Foreskin keratinocyte (primary cell): ENCODE measurements at places on chromosomes 4 and X.

DNA sequence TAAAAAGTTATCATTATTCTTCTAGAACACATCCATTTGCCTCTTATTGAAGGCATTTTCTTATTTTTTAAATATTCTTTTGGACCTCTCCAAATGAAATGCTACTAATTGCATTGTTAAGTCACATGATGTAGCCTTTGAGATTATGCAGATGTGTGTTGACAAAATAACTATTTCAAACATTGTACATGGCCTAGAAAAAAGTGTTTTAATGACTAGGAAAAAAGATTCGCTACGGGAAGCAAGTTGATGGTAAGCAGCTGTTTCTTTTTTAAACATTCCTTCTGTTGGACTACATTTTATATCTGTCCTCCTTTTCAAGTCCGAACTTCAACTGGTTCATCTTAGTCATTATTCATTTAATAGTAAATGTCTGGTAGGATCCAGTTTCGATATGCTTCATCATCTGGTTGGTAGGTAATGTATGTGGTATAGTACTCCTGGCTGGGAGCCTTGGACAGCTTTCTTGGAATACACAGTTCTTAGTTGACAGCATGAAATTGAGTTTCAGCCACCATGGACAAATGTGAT is 34.3 kb upstream of the GUCY1A1 start:
- DNase-seq = no peak

DNA sequence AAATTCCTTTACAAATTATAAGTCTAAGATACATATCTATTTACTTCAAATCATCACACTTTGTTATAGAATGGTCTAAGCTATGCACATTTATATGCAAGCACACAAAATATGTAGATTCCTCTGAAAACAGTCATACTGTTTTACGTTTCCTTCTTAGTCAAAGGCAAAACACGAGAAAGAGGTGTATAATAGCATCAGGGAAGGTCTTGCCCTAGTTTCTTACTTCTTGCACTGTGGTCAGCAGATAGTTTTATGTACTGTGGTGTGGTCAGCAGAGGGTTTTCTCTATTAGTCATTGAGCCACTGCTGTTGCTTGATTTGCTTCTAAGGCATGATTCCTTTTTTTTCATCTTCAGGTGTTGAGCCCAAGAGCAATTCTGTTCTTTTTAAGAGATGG is 117.7 kb downstream of the ADAM29 start:
- no peak for DNase-seq

DNA sequence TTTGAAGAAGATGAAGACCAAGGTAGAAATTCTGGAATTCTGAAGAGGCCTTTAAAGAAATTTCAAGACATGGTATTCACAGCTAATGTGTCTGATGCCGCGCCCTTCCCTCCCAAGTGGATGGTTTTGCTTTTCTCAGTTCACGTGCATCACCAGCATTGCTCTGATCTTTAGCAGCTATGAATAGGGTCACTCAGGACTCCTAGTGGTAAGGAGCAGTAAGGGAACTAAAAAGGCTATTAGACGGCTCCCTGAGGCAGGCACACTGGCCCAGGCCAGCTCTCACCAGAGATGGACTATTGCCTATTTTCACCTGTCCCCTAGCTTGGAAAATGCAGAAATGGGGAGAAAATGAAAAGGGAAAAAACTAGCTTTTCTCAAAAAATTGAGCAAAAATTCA is 447.5 kb upstream of the RASGEF1B start:
- DNase-seq = no peak

GRCh38 chr4:161767116-161767515 is 396.7 kb downstream of the FSTL5 start:
- DNase-seq = peak; percentile 84

- no peak for DNase-seq
These were observed 151.4 kb upstream of the USP9X start for GRCh38 chrX:40933706-40934425.

- DNase-seq = no peak
These were observed 342.8 kb upstream of the F9 start for GRCh38 chrX:139187738-139188137.

DNA sequence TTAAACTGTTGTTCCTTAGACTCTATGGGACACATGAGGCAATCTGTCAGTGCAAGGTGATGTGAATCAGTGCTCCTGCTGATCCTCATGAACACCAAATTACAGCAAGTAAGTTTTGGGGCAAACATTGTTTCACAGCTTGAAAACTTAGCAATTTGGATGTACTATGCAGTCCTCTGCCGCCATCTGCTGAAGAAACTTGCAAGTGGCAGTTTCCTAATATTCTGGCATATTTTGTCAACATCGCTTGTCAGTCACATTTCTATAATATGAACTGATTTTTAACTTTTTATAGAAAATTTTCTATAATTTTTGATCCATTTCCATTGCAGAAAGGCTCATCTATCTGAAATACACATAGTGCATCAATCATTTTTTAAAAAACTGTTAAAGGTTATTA is 56.3 kb downstream of the ZAR1 start:
- DNase-seq = no peak

GRCh38 chr4:54391104-54391503 is 162.0 kb downstream of the PDGFRA start:
- DNase-seq = no peak

DNA sequence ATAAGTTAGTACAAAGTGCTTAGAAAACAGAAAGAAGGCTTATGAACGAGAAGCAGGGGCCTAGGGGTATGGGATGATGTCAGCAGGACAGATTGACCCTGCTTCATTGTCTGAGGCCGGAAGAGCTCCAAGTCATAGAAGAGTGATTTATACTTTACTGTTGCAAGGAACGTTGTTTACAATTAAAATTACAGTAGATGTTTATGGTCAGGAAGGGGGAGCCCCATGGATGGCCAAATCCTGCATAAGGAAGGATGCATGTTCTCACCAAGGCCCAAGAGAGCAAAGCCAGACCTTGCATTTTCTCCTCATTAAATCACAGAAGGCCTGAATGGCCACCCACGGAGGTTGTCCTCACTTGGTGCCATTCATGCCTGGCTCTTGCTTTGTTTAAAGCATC is 115.3 kb downstream of the LDB2 start:
- no peak for DNase-seq

GRCh38 chr4:25799522-25799921 is 63.3 kb downstream of the SEL1L3 start:
- no peak for DNase-seq

DNA sequence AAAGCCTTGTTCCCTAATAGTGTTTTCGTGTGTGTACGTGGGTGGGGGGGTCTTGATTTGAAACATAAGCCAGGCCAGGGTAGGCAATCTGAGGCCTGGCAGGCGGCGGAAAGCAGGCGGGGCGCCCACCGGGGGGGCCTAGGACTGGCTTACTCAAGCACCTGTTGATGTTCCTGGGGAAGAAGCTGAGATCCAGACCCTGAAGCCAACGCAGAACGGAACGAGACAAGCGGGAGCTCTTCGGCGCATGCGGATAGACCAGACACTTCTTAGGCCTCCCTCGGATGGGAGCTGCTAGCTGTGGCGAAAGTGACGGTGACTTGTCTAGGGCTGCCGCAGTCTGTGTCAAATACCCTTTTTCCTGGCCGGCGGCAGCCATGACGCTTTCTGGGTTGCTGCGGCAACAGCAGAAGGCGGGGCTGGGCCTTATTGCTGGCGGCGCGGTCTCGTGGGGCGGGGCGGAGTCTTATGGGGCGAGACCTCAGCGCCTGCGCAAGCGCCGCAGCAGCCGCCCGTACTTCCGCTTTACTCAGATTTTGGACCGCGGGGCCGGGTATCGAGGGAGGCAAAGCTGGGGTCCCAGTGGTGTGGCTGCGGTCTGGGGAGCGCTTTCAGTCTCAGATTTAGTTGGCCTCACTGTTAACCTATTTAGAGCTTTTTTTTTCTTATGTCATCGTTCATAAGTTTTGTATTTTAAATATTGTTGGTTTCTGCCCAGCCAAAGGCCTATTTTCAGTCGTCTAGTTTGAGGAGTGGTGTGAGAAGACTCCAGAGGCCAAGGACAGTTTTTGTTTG is at the start of gene SPATA4:
Gene SPATA4 (minus strand): TSS at position 402 of the 795 bp plus-strand sequence. CDS start 23 bp downstream, at position 379.
- peak; percentile 81 for DNase-seq

- DNase-seq = peak; percentile 29
These were observed 505.1 kb downstream of the PPARGC1A start for GRCh38 chr4:23384741-23385140.

- DNase-seq = no peak
These were observed 6.0 kb downstream of the RASGEF1B start for GRCh38 chr4:81465406-81466340.

DNA sequence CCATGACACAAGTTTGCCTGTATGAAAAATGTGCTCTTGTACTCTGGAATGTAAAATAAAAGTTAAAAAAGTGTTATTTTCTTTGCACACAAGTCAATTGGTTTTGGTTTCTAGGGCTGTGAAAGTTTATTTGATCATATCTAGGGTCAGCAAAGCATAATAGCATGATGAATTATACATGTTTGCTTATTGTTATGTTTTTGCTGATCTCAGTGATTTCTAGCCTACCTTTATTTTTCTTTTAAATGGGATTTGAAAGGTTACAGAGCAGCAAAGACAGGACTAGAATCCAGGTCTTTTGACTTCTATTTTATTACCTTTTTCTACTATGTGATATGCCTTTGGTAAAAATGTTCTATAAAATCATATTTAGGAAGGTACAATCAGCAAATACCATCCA is 481.0 kb downstream of the PRR32 start:
- DNase-seq = no peak

- no peak for DNase-seq
These were observed 1028.1 kb downstream of the C4orf33 start for GRCh38 chr4:130124066-130124465.

DNA sequence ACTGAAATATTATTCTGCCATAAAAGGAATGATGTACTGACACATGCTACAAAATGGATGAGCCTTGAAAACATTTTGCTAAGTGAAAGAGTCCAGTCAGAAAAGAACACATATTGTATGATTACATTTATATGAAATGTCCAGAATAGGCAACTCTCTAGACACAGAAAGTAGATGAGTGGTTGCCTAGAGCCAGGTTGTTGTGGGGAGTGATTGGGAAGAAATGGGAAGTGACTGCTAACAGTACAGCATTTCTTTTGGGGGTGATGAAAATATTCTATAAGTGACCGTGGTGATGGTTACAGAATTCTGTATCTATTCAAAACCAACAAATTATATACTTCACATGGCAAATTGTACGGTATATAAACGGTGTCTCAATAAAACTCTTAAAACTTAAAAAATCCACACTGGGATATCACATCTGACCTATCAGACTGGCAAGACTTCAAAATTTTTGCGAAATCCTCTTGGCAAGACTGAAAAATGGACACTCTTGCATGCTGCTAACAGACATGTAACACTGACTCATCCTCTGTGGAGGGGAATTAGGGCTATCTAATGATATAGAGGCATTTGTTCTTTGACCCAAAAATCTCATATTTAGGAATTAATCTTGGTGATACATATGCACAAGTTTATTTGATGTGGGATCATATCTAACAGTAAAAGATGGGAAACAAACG is 71.8 kb downstream of the FAM13A start:
- peak; percentile 6 for DNase-seq

DNA sequence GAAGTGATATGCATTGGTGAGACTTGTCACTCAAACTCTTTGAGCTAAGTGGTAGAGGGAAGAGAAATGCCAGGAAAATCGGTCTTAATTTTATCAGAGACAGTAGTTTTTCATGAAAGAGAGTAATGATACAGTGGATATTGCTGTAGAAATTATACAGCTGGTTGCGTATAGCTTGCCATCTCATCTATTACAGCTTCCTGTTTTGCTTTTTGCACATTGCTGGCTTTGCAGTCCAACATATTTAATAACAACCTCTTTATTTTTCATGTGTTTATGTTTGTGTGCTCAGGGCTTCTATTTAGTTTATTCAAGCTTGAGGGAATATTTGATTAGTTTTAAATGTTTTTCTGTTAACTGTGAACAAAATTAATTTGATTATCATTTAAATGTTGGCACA is 11.5 kb downstream of the SMAD1 start:
- DNase-seq = no peak

- no peak for DNase-seq
These were observed 30.3 kb downstream of the AMMECR1 start for GRCh38 chrX:110287605-110288004.

- no peak for DNase-seq
These were observed 83.1 kb downstream of the CC2D2A start for GRCh38 chr4:15552557-15553362.

- no peak for DNase-seq
These were observed 311.3 kb upstream of the HS3ST1 start for GRCh38 chr4:11739992-11740391.

GRCh38 chr4:94678896-94679295 is 78.9 kb upstream of the BMPR1B start:
- peak; percentile 65 for DNase-seq

GRCh38 chrX:2242326-2242725 is 258.4 kb downstream of the DHRSX start:
- no peak for DNase-seq

- no peak for DNase-seq
These were observed 75.5 kb downstream of the MOSPD2 start for GRCh38 chrX:14948691-14949090.

- DNase-seq = no peak
These were observed 1.7 kb upstream of the NDP start for GRCh38 chrX:43974741-43975465.

- DNase-seq = no peak
These were observed 766.6 kb downstream of the FAT4 start for GRCh38 chr4:126081336-126081735.

DNA sequence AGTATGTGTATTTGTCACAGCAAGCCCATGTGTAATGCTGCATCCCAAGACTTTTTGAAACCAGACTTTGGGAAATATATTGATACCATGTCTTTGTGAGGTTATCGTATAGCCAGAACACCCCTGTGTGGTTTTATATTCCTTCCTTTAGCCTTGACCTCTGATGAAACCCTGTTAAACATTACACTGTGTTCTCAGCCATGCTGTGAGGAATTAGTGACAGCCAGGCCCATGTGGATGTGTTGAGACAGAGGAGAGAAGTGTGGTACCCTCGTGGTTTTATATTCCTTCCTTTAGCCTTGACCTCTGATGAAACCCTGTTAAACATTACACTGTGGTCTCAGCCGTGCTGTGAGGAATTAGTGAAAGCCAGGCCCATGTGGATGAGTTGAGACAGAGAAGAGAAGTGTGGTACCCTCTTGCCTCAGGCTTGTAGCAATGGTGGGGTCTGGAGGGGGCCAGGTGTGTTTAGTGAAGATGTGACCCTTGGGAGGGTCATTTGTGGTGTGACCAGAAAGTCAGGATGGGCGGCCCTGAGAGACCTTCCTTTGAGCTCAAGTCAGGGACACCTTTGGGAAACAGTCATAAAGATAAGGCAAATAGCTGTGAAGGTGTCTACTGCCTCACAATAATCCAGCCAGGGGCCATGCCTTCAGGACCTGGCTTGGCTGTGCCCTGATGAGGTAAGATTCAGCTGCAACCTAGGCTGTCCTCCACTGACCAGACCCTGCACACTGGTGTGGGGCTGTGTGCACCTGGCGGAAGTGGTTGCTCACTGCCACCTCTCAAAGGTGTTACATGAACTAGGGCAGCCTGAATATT is 110.0 kb downstream of the IRF2 start:
- DNase-seq = no peak

- DNase-seq = no peak
These were observed 2.0 kb upstream of the AP1S2 start for GRCh38 chrX:15856636-15857035.

- DNase-seq = no peak
These were observed 317.9 kb downstream of the OPHN1 start for GRCh38 chrX:68115371-68115770.

- DNase-seq = no peak
These were observed 40.4 kb upstream of the INTS6L start for GRCh38 chrX:135480076-135480475.

- peak; percentile 61 for DNase-seq
These were observed 33.7 kb downstream of the AMMECR1 start for GRCh38 chrX:110284159-110284558.

GRCh38 chr4:182261651-182262223 is 18.5 kb downstream of the TENM3 start:
- DNase-seq = no peak

GRCh38 chr4:185179488-185179887 is 24.3 kb downstream of the CFAP97 start:
- no peak for DNase-seq
